Ureter (tissue), 1 donor: ENCODE measurements at places on chromosomes 12 and 14. TPM values are rescaled to one million over a fixed set of nuclear protein-coding genes. Genes with fewer than 3 reads are reported as not detected.

The IFT81 gene
- 21.9 TPM for total RNA-seq

The SPSB2 gene
- total RNA-seq = 9.9 TPM

The ARHGAP5 gene
- total RNA-seq = 138 TPM

The PLEK2 gene
- 21.7 TPM for total RNA-seq

DNA sequence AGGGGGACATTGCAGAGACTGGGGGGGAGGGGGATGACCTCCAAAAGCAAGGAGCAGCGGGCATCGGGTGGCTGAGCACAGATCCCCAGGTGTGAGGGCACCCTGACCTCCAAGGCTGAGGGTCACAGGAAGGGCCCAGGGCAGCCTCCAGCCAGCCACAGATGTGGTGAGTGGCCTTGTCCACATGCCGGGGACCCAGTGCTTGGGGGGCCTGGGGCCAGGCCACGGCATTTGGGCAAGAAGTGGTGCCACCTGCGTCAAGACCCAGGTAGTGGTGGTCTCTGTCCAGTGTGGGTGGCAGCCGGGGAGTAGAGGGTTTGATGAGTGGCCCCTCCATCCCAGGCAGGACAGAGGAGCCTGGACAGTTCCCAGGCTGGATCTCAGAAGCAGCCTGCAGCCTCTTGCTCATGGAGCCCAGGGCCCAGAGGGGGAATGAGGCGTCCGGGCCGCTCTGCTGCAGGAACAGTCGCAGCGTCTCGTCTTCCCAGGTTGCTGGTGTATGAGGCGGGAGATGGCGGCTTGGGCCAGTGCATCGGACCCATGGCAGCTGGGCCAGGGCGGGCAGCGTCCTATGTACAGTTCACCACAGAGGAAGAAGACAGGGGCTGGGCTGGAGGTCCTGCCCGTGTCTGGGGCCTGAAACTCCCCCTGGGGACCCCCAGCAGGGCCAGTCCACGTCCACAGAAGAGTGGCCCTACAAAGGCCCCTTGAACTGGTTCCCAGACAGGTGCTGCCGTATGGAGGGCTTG, 33.5 kb downstream of the CCNK start:
- DNase-seq = peak; percentile 39

DNA sequence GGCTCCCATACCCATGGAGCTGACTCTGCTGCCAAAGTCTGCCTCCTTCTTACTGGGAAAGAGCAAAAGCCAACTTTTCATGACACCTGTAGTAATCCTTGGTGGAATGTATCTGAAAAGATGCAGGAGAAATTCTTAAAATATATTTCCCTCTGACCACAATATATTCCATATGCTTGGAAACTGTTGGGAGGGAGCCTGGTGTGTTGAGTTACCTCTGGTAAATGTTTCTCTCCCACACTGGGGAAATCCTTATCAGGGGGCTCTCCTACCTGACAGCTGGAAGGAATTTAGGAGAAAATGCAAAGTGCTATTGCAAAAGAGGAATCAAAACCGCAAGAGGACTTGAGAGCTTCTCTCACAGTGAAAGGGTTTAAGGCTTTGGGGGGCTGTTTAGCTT, 139.4 kb downstream of the TBX5 start:
- DNase-seq = no peak

DNA sequence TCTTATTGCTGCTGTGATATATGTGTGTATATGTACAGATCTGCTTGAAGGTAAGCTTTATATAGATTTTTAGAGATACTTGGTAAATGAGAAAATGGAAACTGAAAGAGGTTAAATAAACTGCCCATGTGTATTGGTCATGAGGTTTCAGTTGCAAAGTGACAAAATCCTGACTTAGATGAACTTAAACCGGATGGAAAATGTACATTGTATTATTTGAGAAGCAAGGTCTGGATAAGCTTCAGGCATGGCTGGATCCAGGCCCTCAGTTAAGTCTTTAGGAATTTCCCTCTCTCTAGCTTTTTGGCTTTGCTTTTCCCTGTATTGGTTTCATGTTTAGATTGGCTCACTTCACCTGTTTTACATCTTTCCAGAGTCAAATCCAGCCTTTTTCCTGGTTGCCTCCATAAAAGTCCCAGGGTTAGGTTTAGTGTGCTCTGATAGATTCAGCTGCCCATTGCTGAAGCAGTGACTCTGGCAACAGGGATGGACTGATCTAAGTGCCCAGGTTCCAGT, 21.0 kb upstream of the MAP1LC3B2 start:
- no peak for DNase-seq

- no peak for DNase-seq
Measured at GRCh38 chr12:116563262-116563661, 4.1 kb downstream of the MAP1LC3B2 start.

DNA sequence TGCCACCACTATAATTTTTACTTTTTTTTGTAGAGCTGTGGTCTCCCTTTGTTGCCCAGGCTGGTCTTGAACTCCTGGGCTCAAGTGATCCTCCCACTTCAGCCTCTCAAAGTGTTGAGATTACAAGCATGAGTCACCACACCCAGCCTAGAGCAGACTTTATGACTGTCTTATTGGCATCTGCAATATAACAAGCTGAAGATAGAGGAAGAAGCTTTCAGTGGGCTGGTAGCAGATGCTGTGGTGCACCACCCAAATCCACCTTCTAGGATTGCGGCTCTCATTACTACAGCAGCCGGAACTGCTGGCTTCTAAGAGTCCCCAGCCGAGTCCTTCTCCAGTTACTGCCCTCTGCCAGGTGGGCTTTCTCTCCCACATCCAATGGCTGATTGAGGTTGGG, 7.6 kb upstream of the STK38L start:
- DNase-seq = no peak

DNA sequence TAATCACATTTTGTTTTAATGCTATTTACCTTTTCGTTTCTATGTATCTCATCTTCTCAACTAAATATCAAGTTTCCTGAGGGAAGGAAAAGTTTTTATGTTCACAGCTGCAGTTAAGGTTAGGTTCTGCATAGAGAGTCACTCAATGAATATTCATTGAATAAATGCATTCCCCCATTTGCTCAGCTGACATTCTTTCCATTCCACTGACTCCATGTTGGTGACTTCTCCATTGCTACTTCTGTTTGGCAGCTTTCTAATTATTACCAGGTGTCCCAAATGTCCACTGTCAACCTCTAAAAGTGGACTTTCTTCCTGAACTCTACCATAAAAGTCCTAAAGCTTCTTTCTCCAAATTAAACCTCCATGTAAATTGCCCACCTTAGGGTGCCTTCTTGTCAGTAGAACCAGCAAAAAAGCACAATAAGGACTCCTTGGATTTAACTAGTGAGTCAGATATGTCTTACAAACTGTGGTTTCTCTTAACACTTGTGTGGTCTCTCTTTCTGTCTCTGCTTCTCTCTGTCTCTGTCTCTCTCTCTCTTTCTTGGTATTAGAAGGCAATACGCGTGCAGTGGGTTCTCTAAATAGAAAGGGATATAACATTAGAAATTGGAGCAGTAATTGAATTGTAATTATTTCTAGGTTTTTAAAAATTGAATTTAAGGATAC, 85.9 kb downstream of the TMEM117 start:
- DNase-seq = no peak

DNA sequence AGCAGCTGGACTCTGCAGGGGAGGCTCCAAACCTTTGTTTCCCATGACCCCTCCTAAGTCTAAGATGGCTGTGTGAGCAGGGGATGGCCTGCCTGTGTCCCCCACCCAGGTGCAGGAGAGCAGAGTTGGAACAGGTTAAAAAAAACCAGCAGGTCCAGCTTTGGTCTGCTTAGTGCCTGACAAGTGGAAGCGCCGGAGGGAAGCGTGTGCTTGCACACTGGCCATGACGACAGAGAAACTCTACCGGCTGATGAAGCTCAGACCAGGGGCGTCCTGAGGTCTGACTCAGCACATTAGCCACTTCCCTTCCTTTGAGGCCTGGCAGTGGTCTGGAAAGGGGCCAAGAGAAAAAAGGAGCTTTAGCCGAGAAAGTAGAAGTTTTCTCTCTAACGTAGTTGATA, 280.1 kb downstream of the VRK1 start:
- DNase-seq = peak; percentile 52

GRCh38 chr14:74505831-74506230, 12.3 kb downstream of the ISCA2 start:
- DNase-seq = peak; percentile 39

DNA sequence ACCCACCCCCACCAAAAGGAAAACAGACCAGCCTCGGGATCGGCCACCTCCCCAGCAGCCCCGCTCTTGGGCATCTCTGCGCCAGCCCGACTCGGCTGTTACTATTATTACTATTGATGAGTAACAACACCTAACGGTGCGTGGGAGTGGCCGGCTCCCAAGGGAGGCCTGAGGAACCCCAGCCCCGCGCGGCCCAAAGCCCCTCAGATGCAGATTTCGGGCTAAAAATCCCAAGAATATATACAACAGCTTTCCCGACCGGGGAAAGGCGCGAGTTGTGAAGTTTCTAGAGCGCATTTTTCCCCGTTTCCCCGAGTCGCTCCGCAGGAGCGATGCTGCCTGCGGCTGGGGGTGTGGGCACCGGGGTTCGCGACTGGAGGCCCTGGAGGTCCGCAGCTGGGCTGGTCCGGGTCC, 565 bp downstream of the NT5DC3 start:
- no peak for DNase-seq

DNA sequence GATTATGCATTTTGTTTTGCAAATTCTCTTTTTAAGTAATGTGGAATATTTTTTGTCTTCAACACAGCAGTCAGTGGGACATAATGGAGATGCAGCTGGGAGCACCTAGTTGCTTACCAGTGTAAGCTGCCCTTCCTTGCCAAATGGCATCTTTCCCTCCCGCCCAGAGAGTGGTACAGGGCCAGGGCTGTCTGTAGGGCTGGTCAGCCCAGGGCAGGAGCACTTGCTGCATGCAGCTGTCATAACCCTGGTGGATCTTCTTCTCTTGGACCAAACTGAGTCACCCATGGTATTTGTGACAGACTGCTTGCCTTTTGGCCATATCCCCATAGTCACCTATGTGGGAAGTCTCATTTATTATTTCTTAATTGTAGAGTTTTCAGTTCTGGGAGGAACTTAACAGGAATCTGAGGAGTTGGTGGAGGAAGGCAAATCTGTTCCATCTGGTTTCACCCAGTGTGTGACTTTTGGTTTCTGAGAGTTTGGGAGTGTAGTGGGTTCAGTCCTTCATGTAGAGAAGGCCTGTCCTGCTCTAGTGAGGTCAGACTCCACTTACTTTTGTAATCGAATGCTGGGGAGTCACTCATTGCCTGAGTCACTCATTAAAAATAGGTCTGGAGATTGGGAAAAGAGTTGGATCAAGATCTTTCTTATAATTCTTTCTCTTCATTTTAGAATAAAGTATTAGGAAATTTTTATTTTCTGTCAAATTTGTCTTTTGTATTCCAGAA, 62.0 kb upstream of the ASPG start:
- no peak for DNase-seq

DNA sequence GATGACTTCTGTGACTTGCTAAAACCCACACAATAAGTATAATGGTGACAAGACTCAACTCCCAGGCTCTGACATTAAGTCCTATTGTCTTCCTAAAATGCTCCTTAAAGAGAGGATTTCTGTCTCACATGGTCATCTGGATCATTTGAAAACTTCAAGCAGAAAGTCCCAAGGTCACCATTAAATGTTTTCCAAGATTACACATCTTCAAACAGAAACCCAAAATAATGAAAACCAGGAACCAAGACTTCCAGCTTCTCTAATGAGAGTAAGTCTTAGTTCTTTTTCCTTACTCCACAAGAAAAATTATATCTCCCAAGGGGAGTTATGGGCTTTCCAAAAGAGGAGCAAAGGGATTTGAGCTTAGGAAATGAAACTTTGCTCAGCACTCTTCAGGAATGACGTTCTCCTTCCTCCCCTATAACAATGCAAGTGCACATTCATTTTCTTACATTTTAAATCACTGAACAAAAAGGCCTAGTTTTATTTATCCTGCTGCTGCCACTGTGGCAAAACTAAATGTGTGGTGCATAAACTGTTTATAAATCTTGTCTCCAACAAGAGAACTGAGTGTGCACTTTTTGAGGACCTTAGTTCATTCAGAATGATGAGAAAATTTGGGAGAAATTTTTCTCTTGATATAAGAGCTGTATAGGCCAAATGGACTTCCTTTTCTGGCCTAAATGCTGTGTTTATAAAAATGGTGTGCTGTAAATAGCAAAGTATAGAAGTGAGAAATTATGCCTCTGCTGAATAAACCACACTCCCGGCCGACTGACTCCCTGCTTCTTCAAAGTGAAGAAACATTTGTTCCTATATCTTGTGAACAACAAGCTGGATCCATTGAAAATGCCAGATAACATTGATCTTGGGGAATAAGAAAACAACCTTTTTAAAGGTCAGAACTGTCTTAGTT, 148.4 kb upstream of the PLEKHG7 start:
- DNase-seq = no peak

- no peak for DNase-seq
Measured at GRCh38 chr14:64364907-64365306, 23.2 kb upstream of the MTHFD1 start.

DNA sequence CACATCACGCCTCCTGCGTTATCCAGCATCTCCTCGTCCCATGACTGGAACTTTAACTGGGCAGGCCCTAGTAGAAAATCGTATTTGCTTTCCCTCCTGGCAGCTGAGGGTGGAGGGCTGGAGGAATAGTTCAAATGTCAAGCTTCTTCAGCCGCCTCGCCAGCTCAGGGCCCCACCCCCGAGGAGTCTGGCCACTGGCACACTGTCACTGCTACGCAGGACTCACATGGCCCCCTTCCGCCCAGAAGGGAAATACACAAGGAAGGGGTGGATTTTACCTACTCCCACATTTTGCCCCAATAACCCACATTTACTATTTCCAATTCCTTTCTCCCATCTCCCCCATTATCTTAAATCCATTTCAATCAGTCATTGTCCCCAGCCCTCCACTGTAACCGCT, 8.6 kb downstream of the SLC6A13 start:
- DNase-seq = no peak

- no peak for DNase-seq
Measured at GRCh38 chr12:132477703-132478432, 12.1 kb upstream of the FBRSL1 start.

GRCh38 chr14:69108358-69108757, 44.6 kb downstream of the DCAF5 start:
- no peak for DNase-seq

DNA sequence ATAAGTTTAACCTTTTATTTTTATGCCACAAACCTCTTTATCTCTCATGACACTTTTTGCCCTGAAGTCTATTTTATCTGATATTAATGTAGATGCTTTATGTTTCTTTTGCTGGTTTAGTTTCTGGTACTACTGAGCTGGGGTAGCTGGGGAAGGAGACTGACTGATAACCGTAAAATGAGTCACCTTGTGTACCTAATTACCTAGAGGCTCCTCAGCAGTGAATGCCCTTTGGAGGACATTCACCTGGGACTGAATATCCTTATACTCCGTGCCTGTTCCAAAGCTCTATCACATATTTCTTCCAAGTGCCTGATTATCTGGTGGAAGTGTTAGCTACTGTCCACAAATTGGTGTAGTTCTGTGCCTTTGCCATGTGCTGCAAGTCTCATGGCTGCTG, 13.9 kb downstream of the ATL1 start:
- DNase-seq = no peak

GRCh38 chr12:14810167-14810952, 3.6 kb downstream of the SMCO3 start:
- no peak for DNase-seq

GRCh38 chr14:64478634-64479250, 13.4 kb downstream of the AKAP5 start:
- DNase-seq = no peak
